Activated effector memory CD4-positive, alpha-beta T cell treated with anti-CD3 and anti-CD28 coated beads, Interleukin-2, amount 50 U/mL, for 16 hours (primary cell): ENCODE measurements at places on chromosomes 16 and 17.

GRCh38 chr16:48576927-48577326 is 33.1 kb downstream of the N4BP1 start:
- DNase-seq = no peak

DNA sequence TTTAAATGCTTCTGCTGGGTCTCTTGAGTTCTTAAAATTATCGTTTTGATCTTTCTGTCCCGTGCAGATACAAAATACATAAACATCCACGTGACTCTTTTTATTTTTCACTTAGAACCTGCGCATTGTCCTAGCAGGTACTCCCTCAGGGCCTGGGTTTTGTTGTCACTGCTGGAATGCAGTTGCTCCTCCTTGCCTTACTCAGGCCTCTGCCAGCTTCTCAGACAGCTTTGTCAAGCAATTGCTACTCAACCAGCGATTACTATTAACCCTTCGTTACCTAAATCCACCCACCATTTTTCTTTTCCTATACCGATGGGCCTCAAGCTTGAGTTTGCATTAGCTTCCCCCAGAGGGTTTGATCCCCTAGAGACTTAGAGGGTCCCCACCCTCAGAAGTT is 405.9 kb upstream of the RBFOX1 start:
- DNase-seq = no peak

- no peak for DNase-seq
These were observed 211.3 kb downstream of the CCDC182 start for GRCh38 chr17:57533684-57534305.

GRCh38 chr17:77494664-77495435 is 354.1 kb downstream of the SEC14L1 start:
- peak; percentile 91 for DNase-seq

GRCh38 chr16:21339941-21340340 is 61.9 kb upstream of the CRYM start:
- DNase-seq = no peak

GRCh38 chr16:15618392-15618791 is 24.6 kb downstream of the MARF1 start:
- DNase-seq = no peak
